Left kidney (tissue), 8 donors: ENCODE measurements at places on chromosomes 7 and 10. TPM values are rescaled to one million over a fixed set of nuclear protein-coding genes. Genes with fewer than 3 reads are reported as not detected.
A peak's percentile ranks its signal among the peaks of the same experiment; 100 is the strongest.

The SLC25A40 gene
- polyA plus RNA-seq: 46.1 TPM

The PTPRZ1 gene
- 3.5 TPM for polyA plus RNA-seq

The CALCR gene
- polyA plus RNA-seq: 1.0 TPM

The SSBP1 gene
- 144 TPM for polyA plus RNA-seq

The PNLIPRP1 gene
- polyA plus RNA-seq: 0.13 TPM

The GCK gene
- polyA plus RNA-seq: 2.8 TPM

The TMEM196 gene
- not detected for polyA plus RNA-seq

The GOLGA7B gene
- 1.2 TPM for polyA plus RNA-seq

DNA sequence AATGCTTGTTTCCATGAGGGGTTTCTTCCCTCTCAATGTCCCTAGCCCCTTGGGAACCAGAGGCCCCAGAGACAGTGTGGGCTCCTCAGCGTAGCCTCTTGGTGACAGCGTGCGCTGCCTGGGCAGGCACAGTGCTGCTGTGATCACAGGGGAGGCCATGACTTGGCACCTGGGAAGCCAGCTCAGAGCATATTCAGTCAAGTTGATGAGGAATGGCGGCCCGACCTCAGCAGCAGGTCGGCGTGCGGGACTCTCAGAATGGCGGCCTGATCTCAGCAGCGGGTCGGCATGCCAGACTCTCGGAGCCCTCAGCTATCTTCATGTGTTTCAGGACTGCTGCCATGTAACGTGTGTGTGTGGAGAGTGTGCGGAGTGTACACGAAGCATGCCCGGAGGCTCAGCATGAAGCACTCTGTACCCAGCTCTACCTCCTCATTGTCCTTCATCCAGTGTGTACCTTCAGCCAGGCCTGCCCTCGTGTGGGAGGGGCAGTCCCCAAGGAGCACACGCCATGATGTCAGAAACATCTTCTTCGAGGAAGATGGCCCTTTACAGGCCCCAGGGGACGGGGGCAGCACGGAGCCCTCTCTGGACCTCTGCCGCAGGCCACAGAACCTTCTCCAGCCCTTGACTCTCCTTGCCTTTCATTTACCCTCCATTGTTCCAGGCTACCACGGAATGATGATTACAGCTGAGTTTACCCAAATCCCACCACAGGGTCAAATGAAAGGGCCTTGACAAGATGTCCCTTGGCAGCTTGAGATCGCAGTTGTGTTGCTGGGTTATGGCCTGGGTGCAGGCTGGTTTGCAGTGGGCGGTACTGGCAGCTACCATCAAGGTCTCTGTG lies 130.4 kb downstream of the SMURF1 start:
- no peak for DNase-seq

DNA sequence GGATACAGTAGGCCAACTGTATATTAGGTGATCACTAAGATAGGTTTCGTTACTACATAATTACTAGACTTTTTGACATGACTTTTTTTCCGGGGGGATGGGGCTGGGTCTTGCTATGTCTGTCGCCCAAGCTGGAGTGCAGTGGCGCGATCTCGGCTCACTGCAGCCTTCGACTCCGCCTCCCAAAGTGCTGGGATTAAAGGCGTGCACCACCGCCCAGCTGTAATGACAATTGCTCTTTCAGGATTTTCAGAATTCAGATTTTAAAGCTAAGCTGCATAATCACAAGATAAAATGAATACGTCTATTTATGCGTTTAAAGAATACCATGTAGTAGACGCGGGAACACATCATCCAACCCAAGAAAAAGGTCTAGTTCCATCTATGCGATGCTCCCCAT lies 982 bp downstream of the IDI1 start:
- no peak for DNase-seq

- DNase-seq: no peak
Observed at GRCh38 chr10:65898055-65898454, 1027.8 kb upstream of the LRRTM3 start.

DNA sequence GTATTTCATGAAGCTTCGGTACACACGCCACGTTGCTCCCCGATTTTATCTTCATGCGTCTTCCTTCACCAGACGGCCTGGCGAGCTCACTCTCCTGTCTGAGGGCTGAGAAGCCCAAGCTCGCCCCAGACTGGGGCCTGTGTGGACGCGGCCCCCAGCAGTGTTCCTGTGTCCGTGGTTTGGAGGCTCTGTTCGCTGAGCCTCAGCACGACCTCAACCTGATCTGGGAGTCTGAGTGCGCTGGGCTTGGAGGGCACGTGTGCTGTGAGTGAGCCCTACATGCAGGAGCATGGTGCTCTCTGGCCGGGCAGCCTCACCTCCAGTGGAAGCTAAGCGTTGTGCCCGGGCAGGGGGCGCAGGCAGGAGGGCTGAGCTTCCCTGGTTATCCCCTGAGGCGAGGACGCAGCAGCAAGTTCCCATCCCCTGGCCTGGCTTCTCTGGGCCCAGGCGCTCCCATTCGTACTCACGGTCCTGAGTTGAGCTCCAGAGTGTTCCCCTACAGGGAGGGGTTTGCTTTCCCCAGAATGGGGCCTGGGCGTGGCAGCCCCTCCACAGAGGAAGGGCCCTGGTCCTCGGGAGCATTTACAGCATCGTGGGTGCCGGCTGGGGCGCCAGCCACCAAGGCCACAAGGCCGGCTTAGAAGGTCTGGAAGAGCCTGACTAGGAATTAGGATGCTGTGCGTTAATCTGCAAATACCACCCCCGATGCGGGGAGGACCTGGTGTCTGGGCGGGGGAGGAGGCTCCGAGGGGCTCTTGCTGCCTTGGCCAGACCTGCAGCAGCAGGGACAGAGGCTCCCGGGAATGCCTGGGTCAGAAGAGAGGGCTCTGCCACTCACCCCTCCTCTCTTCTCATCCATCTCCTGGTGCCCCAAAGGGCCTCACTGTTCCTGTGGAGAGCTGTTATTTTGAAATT lies 400.6 kb downstream of the DNAJB6 start:
- DNase-seq: no peak

GRCh38 chr10:48439581-48440041 lies 133.1 kb downstream of the MAPK8 start:
- no peak for DNase-seq

- DNase-seq: no peak
Observed at GRCh38 chr7:121761399-121761798, 111.6 kb upstream of the PTPRZ1 start.

- DNase-seq: no peak
Observed at GRCh38 chr7:36942955-36943354, 218.7 kb upstream of the AOAH start.

DNA sequence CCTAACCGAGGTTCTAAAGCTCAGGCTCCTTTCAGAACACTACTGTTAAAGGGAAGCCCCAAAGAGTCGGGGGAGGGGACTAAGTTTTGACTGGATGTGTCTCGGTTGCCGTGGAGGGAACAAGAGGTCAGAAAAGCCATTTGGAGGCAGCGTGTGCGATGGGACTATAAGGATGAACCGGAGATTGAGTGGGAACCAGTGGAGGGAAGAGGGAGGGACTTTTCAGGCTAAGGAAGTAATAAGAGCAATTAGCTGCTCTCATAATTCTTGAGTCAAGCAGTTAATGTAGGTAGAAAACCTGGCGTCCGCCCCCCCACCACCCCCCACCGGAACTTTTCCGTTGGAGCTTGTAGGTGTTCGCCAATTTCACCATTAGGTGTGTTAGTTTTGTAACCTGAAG lies 491 bp upstream of the AKAP9 start:
- DNase-seq: peak; percentile 53

- DNase-seq: no peak
Observed at GRCh38 chr7:27078616-27079233, 17.1 kb downstream of the HOXA1 start.

DNA sequence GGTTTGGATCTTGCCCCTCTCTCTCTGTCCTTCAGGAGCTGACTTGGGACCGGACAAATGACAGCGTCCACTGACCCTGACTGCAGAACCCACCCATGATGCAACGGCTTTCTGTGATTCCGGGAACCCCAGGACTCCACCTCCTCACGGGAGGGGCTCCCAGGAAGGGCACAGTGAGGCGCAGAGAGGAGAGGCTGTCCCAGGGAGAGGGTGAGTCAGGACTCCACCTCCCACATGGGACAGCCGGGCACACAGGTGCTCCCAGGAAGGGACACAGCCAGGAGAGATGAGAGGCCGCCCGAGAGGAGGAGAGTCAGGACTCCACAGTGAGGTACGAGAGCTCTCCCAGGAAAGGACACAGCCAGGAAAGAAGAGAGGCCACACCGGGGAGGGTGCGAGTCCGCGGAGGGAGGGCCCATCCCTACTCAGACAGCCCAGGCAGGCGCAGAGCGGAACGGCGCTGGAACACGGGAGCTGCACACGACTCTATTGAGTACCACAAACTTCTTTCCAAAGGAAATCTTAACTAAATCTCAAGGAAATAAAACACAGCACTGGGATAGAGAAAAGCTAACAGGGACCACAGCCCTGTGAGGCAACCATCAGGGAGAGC lies 162.5 kb downstream of the MAD1L1 start:
- no peak for DNase-seq

GRCh38 chr7:41696323-41696916 lies 6.5 kb downstream of the INHBA start:
- peak; percentile 89 for DNase-seq

DNA sequence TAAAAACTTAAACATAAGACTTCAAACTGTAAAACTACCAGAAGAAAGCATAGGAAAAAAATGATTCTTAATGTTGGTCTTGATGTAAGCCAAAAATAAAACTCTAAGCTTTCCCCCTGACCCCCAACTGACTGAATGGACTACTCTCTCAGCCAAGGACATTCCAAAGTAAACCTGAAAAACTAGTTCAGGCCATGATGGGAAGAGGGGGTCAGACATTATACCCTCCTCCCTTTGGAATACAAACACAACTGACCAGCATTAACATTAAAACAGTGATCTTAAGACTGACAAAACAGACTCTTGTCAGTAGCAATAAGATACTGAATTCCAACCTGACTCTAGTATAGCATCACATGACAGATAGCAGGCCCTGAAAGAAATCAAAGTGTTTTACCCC lies 13.5 kb upstream of the LRGUK start:
- no peak for DNase-seq

DNA sequence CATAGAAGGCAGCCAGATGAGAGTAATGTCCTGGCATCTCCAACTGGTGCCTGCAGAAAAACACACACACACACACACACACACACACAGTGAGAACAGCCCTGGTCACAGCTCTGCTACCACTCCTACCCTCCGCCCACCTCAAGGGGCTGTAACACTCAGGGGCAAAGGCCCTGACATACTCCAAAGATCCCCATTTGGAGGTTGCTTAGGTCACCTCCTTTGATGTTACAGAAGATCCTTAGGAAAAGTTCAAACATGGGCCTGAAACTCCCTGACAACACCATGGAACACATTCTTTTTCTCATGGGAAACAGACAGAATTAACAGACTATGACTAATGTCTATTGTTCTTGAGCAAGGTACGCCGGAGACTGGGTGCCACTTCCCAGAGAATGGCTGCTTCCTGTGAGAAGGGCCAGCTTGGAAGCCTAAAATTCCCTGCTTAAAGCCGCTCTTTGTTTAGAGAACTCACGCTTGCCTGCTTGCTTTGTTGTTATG lies 27.7 kb downstream of the DENND11 start:
- DNase-seq: peak; percentile 20

GRCh38 chr7:31919678-31920369 lies 150.4 kb downstream of the PDE1C start:
- DNase-seq: no peak

GRCh38 chr7:91459539-91459938 lies 195.3 kb downstream of the FZD1 start:
- DNase-seq: no peak
